Stromal cell of bone marrow (primary cell): ENCODE measurements at places on chromosomes 1 and 21.
A peak's percentile ranks its signal among the peaks of the same experiment; 100 is the strongest.

DNA sequence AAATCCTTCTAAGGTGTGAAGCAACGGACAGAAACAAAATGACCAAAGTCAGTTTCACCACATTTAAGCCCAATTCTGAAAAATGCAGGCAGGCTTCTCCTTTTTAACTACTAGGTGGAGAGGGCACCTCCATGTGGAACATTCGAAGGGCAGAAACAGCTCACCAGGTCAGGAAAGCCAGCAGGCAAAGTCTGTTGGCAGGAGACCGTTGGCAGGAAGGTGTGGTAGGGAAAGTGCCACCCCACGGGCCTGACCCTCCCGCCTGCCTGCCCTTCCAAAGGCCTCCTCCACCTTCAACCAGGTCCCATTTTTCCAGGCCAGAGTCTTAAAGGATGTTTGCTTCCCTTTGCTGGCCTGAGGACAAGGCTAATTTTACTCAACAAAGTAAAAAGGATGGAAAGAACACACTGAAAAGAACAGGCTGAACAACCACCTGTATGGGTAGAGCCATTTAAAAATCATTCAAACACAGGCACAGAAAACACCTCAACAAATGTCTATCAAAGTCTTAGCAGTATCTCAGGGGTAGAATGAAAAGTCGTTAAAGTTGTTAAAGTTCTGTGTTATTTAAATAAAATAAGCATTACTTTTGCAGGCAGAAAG is 26.4 kb downstream of the CAPZB start:
- DNase-seq = no peak

DNA sequence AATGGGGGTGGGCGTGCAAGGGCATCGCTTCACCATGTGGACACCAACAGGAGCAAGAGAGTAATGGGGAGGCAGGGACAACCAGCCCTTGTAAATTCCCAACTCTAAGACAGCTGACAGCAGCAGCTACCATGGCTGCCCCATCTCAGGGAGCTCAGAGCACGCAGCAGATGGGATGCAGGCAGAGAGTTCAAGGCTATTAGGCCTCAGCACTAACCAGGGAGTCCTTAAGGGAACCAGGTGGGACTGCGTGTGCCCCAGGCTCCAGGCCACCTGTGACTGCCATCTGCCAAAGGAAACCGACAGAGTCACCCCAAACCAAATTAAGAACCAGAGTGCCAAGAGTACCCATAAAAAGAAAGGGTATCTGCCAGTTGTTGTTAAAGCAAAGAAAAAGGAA is 33.7 kb upstream of the PRDM2 start:
- no peak for DNase-seq

- no peak for DNase-seq
These were observed 183.1 kb downstream of the RHOU start for GRCh38 chr1:228918335-228918734.

GRCh38 chr1:38744452-38745350 is 114.9 kb downstream of the RRAGC start:
- DNase-seq = no peak

DNA sequence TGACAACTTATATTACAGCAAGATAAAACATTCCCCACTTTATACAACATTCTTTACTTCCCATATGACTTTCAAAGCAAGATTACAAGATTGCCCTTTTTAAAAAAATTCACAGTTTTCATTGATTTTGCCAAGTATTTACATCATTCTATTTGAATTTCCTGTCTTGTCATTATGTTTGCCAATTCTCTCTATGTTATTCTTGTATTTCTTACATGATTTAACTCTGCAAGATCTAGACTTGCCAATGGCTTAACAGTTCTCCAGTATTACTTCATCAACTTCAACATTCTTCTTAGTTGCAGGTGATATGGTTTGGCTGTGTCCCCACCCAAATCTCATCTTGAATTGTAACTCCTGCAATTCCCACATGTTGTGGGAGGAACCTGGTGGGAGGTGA is 31.6 kb downstream of the FMO4 start:
- no peak for DNase-seq

DNA sequence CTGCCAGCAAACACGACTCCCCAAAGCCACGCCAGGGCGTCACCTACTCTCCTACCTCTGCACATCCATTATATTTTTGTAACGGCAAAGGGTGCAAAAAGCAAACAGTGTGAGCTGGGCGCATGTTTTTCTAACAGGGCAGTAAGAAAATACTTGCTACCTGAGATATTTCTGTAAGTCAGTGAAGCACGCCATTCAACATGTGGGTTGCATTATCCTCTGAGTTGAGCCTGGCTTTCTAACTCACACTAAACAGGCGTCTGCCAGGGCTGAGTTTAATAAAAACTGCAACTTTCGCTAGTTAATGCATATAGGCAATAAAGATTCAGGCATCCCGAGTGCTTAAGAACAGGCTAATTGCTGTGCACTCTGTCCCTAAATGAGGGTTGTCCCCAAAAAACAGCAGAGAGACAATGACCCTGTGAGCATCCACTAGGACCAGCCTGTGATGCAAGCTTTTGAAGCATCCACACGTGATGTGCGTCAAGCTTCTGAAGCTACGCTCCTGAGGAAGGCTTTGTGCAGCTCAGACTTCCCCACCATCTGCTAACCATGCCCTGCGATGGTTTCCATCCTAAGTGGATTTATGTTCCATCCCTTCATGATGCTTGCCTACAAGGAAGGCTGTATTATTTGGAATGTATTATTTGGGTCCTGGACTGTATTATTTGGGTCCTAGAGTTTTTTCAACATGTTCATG is 70.0 kb upstream of the SIM2 start:
- no peak for DNase-seq

DNA sequence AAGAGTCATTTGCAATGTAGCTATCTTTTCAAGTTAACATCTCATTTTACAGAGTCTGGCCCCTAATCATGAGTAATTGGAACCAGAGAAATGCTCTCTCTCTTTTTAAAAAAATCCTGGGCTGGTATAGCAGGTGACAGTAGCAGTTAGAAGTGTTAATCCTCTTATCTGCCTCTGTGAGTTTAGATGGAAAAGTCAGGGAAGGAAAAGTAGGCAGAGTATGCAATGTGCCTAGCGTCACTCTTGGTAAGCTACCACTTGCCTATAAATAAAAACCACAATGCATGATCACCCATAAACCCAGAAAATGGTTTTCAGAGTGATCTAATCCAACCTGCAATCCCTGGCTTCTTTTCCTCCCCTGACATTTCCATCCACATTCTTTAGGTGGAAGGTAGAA is 43.2 kb downstream of the UTP25 start:
- no peak for DNase-seq

GRCh38 chr1:213231795-213232231 is 180.8 kb downstream of the RPS6KC1 start:
- peak; percentile 10 for DNase-seq

- DNase-seq = peak; percentile 59
These were observed at the start of gene PDZK1IP1 for GRCh38 chr1:47189844-47190508. TSS of gene PDZK1IP1 (minus strand) at chr1:47190036. CDS start at chr1:47189932, 104 bp downstream.

- no peak for DNase-seq
These were observed 15.7 kb upstream of the TMEM51 start for GRCh38 chr1:15137809-15138208.

- DNase-seq = peak; percentile 63
These were observed 24.4 kb downstream of the RRAGC start for GRCh38 chr1:38834937-38835827.

GRCh38 chr21:39559511-39559910 is 53.2 kb upstream of the B3GALT5 start:
- no peak for DNase-seq

- no peak for DNase-seq
These were observed 362.4 kb downstream of the HHAT start for GRCh38 chr1:210691039-210691610.

DNA sequence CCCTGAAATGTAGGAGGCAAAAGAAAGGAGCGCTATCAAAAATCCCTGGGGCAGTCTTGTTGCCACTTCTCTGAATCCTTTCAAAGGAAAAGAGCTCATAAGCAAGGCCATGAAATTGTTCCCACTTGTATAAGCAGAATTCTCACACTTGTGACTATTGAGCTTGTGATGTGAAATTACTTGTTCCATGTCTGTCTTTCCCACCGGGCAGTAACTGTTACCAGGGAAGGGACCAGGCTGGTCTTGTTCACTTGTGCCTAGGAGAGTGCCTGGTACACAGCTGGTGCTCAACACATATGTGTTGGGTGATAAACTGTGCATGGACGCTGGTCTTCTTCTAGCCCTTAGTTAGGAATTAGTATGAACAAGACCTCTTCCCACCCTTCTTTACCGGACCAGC is 150.6 kb downstream of the CDC7 start:
- no peak for DNase-seq

GRCh38 chr21:27764056-27764455 is 797.2 kb upstream of the ADAMTS5 start:
- no peak for DNase-seq

DNA sequence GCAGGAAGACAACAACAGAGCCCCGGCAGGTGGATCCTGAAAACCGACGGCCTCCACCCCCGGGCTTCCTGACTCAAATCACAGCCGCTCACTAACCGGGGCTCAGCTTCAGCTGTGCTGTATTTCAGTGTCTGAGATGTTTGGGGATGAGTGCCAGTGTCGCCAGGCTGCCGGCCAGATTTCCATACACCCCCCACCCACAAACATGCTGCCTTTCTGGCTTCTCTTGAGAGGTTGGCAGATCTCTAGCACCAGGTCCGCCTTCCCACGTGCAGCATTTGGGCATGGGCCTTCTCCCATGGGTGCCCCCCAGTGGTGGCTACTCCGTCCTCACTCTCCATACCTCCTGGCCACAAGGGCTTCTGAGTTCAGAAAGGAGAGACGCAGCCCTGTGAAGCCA is 34.8 kb downstream of the KCNAB2 start:
- no peak for DNase-seq

- DNase-seq = no peak
These were observed 582 bp downstream of the TRPM2 start for GRCh38 chr21:44354001-44354405.

GRCh38 chr1:55786396-55786795 is 571.2 kb upstream of the USP24 start:
- DNase-seq = no peak

DNA sequence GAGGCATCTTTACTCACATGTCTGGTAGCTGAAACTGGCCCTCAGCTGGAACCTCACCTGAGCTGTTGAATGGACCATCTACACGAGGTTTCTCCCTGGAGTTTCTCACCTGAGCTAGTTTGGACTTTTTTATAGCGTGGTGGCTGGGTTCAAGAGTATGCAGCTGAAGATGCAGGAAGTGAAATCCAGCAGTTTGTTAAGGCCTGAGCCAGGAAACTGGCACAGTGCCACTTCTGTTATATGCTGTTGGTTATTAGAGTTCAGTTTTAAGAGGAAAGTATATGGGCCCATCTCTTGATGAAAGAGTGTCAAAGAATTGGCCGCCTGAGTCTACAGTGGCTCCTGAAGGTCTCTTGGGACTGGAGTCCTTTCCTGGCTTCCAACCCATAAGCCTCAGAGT is 35.6 kb downstream of the STUM start:
- no peak for DNase-seq

DNA sequence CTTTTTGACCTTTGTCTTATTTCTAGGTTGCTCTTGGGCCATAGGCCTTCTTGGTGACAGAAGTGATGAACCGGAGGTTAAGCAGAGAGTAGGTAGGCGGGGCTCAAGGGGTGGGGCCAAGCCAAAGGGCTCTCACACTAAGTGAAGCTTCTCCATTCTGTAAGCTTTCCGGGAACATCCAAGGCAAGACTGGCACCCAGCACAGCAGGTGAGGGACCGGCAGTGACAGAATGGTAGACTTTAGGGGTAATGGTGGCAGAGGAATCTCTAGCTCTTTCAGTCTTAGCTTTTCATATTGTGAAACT is at the start of gene TNFAIP8L2:
TSS of gene TNFAIP8L2 (plus strand) at position 135 of the 305 bp plus-strand sequence. CDS start 2,049 bp downstream, outside the sequence.
- no peak for DNase-seq

DNA sequence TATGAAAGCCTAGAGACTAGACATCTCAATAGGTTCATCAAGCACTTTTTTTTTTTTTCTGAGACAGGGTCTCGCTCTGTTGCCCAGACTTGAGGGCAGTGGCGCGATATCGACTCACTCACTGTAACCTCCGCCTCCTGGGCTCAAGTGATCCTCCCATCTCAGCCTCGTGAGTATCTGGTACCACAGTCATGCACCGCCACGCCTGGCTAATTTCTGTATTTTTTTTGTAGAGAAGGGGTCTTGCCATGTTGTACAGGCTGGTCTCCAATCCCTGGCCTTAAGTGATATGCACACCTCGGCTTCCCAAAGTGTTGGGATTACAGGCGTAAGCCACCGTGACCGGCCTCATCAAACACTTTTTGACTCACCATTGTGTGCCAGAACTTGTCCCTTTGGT is 613 bp upstream of the GPATCH4 start:
- no peak for DNase-seq

GRCh38 chr1:34237151-34237815 is 60.6 kb downstream of the C1orf94 start:
- DNase-seq = no peak

DNA sequence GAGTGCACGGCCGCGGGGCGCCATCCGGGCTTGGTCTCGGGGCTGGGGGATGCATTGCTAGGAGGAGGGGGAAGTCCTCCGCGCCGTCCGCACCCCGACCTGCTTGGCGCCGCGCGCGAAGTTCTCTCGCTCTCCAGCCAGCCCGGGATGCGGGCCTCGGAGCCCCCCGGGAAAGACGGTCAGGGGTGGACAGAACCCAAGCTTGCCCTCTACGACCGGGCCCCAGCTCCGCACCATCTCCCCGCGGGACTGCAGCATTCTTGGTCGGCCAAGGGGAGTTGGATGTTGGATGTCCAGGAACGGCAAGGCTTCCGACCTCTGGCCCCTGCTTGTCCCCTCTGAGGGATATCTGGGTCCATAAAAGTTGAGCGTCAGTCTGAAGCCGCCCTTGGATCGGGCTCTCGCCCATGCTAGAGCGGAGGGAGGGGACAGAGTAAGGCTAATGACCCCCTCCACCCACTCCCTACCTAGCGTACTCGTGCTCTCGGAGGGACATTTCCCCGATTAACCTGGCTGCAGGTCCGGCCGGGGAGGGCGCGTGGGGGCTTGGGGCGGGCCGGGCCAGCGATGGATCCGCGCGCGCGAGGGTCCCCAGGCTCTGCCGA is 522 bp downstream of the DISP3 start:
- DNase-seq = no peak

DNA sequence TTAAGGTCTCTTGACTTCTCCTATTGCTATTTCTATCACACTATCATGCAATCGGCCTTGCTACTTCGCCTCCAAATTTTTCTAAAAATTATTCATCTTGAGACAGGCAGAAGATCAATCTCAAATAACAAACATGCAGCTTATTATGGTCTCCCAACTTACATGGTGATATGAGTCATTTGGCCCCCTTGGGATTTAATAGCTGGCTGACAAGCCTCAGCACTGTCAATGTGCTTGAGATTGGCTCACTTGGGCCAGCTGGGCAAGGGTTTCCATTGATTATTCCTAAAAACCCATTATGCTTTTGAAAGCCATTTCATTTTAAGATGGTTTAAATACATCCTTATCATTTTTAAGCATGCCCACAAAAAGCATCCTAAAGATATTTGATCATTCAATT is 224.5 kb upstream of the NFIA start:
- no peak for DNase-seq
